ENCODE measurements at places on chromosomes 1 and 21.

- no peak for DNase-seq
Observed at GRCh38 chr1:234960722-234961455, 167.7 kb downstream of the TOMM20 start.

DNA sequence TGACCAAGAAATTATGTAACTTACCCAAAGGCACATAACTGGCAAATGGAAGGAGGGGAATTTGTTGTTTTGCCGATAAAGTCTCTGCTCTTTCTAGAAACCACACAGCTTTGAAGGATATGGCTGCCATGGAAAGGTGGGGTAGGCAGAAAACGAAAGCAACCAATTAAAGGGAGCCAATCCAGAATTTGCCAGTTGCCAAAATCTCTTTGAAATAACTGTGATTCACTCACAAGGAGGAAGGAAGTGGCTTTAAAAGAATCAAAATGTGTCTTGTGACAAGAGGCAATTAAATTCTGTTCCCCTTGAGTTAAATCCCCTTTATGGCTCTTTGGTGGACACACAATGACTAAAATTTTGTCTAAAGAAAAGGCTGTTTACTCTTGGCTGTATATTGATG lies 61.2 kb upstream of the CCDC190 start:
- DNase-seq: no peak

DNA sequence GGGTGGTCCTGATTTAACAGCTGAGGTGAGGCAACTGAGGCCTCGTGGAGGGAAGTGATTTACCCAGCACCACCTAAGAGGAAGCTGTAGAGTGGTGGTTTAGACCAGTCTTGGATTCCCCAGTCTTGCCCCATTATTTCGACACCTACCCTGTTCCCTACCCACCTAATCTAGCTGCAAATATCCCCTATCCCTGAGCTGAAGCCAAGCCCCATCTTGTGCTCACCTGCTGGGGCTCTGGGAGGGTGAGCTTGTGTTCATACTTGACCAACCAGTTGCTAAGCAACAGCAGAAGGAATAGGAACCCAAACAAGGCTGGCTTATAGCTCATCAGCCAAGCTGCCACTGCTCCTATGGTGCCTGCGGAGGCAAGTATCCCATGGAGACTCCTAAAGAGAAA lies 2.0 kb downstream of the TEX46 start:
- DNase-seq: no peak

DNA sequence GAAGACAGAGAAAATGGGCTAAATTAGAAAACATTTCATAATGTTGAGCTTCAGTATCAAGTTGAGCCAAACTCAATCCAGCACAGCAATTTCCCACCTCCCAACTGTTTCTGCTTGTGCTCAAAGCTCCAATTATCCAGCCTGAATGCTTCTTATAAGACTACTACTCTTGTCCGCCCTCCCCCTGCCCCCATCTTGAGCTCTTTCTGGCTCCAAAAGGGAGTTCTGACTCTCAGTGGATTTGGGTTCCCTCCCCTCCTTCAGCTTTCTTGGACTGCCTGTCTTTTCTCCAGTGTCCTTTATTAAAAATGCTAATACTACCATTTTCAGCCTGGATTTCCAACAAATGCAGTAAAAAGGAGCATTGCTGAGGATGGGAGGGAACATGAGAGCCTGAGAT lies 174.8 kb downstream of the ASTN1 start:
- DNase-seq: no peak

GRCh38 chr1:56494306-56494705 lies 85.1 kb downstream of the PLPP3 start:
- DNase-seq: no peak

GRCh38 chr1:224266105-224266914 lies 63.7 kb downstream of the NVL start:
- no peak for DNase-seq

DNA sequence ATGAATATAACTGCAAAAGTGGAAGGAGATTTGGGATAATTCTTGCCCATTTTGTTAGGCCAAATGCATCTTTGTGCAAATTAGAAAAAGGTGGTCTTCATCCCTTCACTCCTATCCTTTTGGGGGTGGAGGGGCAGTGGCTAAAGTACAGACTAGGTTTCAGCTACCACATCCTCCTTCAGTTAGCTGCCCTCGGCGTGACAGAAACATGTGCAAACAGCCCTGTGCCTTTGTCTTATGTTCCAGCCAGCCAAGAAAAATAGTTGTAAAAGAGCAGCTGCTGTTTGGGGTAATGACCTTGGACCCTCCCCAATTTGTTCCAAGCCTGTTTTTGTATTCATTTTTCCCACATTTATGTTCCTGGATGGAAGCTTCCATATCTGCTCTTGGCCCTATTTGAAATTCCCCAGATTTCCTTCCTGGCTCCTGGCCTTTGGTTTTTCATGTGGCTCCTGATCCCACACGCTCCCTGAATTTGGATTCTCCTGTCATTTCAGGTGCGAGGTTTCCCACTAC lies 8.3 kb upstream of the LGALS8 start:
- no peak for DNase-seq

GRCh38 chr1:164263540-164263939 lies 295.4 kb upstream of the PBX1 start:
- DNase-seq: no peak

DNA sequence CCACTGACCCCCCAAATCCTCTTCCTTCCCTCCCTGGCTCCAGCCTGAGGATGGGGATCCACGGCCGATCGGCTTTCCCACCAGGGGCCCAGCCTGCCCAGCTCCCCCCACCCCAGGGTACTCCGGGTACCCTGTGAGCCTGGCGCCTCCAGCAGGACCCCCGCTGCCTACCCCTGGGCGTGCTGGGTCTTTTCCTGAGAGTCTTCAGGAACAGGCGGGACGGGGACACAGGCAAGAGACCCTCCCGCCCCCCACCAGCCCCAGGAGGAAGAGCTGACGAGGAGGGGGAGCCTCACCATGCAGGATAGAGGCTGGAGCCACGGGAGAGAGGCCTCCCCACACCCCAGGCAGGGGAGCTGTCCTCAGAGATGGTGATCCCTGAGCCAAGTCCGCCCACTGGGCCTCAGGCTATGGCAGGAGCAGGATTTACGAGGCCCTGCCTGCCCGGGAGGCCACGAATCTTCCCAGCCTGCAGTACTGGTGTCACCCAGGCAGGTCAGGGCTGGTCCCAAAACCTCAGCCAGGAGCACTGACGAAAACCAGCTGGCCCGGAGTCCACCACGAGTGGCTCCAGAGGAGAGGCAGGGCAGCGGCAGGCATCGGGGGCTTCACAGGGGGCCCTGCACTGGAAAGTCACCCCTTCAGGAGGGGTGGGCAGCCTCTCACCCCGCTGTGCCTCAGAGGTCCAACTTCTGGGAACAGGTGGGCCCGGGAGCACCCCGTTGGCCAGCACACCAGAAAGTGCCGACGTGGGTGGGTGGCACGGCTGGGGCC lies 58.0 kb downstream of the MEGF6 start:
- no peak for DNase-seq

- no peak for DNase-seq
Observed at GRCh38 chr1:18444563-18444962, 36.2 kb upstream of the KLHDC7A start.

- DNase-seq: peak; percentile 48
Observed at GRCh38 chr1:24849672-24850295, 80.3 kb downstream of the RUNX3 start.

GRCh38 chr21:16550917-16551741 lies 821.3 kb downstream of the USP25 start:
- no peak for DNase-seq

GRCh38 chr1:204971517-204972336 lies 71.3 kb upstream of the CNTN2 start:
- DNase-seq: no peak

All from activated CD8-positive, alpha-beta T cell treated with anti-CD3 and anti-CD28 coated beads for 36 hours (primary cell).